ENCODE measurements at places on chromosomes 6 and 20. TPM values are rescaled to one million over a fixed set of nuclear protein-coding genes. Genes with fewer than 3 reads are reported as not detected.

FAM83B gene
- 14.5 TPM for total RNA-seq

EPHA7 gene
- total RNA-seq = 11.3 TPM

MAPK13 gene
- total RNA-seq = 72.2 TPM

GHRH gene
- total RNA-seq = not detected

TMEM74B gene
- 2.0 TPM for total RNA-seq

PRR18 gene
- total RNA-seq = not detected

FOXS1 gene
- total RNA-seq = 1.6 TPM

BLTP3A gene
- 10.8 TPM for total RNA-seq

CDC40 gene
- 23.0 TPM for total RNA-seq

PRRT1 gene
- 3.7 TPM for total RNA-seq

OPN5 gene
- total RNA-seq = not detected

HEY2 gene
- total RNA-seq = 2.4 TPM

TPD52L1 gene
- 71.3 TPM for total RNA-seq

CD24 gene
- total RNA-seq = 2,531 TPM

ZNF334 gene
- total RNA-seq = 7.7 TPM

EYA4 gene
- 0.17 TPM for total RNA-seq

PRICKLE4 gene
- total RNA-seq = 13.1 TPM

GMPR gene
- total RNA-seq = 10.4 TPM

TMEM181 gene
- 37.9 TPM for total RNA-seq

RSPH9 gene
- total RNA-seq = 0.58 TPM

PREX1 gene
- total RNA-seq = 29.8 TPM

TSPO2 gene
- 1.0 TPM for total RNA-seq
